Pancreas (tissue), 10 donors: ENCODE measurements at places on chromosomes 2 and 18. TPM values are rescaled to one million over a fixed set of nuclear protein-coding genes. Genes with fewer than 3 reads are reported as not detected.

GRCh38 chr2:15158100-15158499 lies 403.0 kb downstream of the NBAS start:
- no peak overlapping the region for H3K4me3 ChIP-seq
- DNase-seq: no peak
- no peaks in the 10 kb centered on the region for H3K36me3 ChIP-seq
- no peaks in the 10 kb centered on the region for H3K27me3 ChIP-seq
- no peaks in the 10 kb centered on the region for H3K4me1 ChIP-seq

GRCh38 chr2:181457741-181458425 lies 697 bp downstream of the ITGA4 start:
- no peaks in the 10 kb centered on the region for H3K36me3 ChIP-seq
- H3K27ac ChIP-seq: no peak overlapping the region
- H3K4me3 ChIP-seq: peak overlapping the region; percentile 16

DNA sequence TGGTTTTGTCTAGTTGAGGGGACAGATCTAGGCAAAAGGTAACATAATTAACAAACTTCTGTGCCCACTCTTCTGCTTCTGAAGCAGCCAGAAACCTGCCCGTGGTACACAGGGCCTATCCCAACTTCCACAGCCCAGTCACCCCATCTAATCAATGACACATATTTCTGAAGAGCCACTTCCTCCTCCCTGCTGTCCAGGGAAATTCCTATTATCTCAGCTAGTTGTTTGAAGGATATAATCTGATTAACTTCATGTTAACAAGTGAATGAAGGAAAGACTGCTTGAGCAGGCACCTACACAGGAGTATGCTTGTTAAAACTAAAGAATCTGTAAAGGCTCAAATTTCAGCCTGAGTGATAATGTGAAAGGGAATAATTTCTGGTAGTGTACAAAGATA lies 61.4 kb downstream of the CCDC148 start:
- no peaks in the 10 kb centered on the region for H3K27me3 ChIP-seq
- no peaks in the 10 kb centered on the region for H3K36me3 ChIP-seq
- no peak overlapping the region for H3K4me3 ChIP-seq

- no peak overlapping the region for H3K4me3 ChIP-seq
- peaks cover 23% of the 10 kb centered on the region for H3K4me1 ChIP-seq
- peak overlapping the region; percentile 76 for H3K27ac ChIP-seq
Observed at GRCh38 chr2:240238201-240238600, 97.7 kb upstream of the OTOS start.

DNA sequence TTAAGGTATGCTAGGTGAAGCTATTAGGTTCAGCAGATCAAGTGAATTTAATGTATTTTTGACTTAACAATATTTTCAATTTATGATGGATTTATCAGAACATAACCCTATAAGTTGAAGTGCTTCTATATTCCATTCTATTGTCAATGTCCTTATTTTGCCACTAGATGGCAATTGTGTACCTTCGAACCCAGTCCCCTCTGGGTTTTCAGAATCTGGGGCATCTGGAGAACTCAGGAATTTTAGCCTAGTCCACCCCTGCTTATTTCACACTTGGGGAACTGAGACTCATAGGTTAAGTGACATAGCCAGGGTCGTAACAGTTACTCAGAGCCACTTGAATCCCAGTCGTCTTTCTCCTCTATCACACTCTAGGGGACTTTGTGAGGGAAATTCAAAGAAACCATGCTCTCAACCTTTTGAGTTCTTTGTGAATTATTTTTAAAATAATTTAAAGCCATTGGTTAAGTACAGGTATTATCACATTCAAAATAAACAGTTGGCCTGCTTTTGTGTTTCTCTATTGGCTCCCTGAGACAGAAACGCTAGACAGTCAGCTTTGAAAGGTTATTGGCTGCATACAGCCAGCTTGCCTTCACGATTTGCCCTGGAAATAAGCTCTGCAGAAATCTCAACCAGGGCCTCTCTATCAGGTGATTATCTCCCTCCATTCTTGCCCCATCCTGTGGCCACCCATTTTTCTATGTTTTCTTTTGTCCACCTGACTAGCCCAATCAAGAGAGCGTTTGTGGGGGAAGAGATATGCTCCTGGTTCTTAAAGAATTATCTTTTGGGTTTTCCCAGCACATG lies 145.0 kb downstream of the TTC27 start:
- no peaks in the 10 kb centered on the region for H3K36me3 ChIP-seq
- H3K4me3 ChIP-seq: no peak overlapping the region
- H3K4me1 ChIP-seq: no peaks in the 10 kb centered on the region
- DNase-seq: no peak

DNA sequence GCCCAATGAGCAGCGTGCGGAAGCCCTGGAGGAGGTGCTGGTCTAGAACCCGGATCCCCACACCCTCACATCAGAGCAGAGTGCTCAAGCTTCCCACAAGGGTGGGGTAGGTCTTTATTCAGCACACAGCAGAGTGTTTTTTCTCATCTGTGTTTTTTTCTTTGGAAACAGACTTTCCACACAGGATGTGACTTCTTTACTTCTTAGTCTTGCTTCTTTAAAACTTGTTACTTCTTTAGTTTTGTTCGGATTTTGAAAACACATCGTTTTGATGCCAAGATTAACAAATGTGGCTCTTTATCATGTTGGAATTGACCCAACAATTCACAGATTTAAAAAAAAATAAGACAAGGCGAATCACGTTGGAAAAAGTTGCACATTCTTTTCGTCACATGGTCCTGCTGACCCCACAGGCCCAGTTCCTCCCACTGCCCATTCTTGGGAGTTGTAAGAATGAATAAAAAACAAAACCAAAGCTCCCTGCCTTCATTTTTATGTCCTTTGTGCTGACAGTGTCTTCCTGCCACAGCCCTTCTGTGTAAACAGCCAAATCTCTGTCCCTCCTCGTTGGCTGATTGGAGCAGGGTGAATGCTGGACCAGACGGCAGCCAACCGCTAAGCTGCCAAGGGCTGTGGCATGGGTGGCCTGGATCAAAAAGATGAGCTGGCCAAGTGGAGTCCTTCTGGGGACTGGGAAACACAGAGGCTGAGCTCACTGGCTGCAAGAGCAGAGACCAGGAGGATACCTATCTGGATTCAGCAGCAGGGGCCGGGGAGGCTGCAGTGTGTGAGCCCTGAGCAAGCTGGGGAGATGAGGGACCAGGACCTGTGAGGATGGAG lies 81.6 kb downstream of the TWIST2 start:
- H3K27ac ChIP-seq: no peak overlapping the region
- DNase-seq: no peak
- H3K36me3 ChIP-seq: no peaks in the 10 kb centered on the region
- no peaks in the 10 kb centered on the region for H3K27me3 ChIP-seq
- no peak overlapping the region for H3K4me3 ChIP-seq

DNA sequence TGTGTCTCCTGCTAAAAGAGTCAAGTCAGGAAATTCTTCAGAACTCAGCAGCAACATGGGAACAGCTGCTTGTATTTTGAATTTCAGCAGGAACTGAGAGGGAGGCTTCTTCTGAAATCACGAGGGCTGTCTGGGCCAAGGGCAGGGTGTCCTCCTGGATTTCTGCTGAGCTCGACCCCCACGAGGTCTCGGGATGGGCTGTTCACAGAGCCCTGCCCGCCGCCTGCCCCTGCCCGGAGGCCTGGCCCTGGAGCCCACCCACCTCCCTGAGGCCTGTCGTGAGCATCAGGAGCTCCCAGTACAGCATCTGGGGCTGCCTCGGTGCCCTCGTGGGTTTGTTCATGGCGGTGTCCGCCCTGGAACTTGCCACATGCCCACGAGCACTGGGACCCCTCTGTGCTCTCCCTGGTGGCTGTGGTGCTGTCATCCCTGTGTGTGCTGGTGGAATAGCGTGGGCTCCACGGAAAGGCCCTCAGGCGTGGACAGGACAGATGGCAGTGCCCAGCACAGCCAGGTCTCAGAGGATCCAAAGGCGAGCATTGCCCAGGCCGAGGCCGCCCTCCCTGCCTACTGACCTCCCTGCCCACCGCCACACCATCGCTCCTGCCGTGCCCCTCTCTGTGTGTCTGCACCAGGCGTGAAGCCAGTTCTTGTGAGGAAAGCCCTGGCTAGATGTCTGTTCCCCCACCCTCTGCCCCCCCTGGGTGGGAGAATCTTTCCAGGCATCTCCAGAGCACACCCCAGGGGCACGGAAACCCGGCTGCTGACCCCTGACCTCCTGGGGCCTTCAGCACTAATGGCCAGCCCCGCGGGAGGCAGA lies 25.9 kb downstream of the RAMP1 start:
- H3K4me3 ChIP-seq: no peak overlapping the region
- no peak for DNase-seq
- no peak overlapping the region for H3K27ac ChIP-seq
- no peaks in the 10 kb centered on the region for H3K27me3 ChIP-seq
- no peaks in the 10 kb centered on the region for H3K36me3 ChIP-seq

DNA sequence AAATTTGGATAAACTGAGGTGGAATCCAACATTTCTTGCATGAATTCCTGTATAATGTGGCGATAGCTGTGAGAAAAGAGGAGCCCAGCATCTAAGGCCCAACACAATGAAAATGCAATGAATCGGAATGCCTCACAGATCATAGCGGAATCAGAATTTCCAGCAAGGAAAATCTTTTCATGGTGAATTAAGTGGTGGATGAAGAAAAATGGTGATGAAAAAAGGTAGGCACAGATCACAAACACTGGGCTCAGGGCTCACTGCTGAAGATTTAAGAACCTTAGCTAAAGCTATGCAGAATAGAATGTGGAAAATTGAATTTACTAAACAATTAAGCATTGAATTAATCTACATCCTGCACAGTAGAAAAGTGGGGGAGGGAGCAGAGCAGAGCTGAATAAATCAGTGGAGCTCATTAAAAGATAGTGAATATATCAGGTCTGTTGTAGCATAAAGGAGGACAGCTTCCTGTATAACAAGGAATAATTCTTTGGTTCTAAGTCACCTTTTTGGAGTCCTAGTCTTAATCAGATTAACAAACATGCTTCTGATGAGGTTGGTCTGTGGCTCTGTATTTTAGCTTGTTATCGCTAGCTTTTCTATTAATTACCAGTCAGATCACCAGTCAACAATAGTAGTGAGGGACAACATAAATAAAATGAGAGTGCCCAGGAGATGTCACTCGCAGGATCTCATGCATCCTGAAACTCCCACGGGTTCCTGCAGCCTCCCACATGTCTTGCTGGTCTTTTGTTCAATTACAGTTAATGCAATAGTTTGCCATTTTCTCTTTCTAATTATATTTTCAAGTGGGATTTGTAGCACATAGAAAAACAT lies 27.0 kb downstream of the MEIS1 start:
- H3K4me3 ChIP-seq: no peak overlapping the region
- no peak overlapping the region for H3K27ac ChIP-seq
- no peaks in the 10 kb centered on the region for H3K36me3 ChIP-seq

GRCh38 chr2:71463342-71463654 lies 9.9 kb downstream of the DYSF start:
- no peaks in the 10 kb centered on the region for H3K4me1 ChIP-seq
- no peaks in the 10 kb centered on the region for H3K27me3 ChIP-seq
- no peak overlapping the region for H3K27ac ChIP-seq
- no peak for DNase-seq

GRCh38 chr2:173271825-173272224 lies 82.8 kb upstream of the CDCA7 start:
- no peaks in the 10 kb centered on the region for H3K36me3 ChIP-seq
- no peak for DNase-seq
- no peaks in the 10 kb centered on the region for H3K27me3 ChIP-seq
- no peaks in the 10 kb centered on the region for H3K4me1 ChIP-seq
- H3K4me3 ChIP-seq: no peak overlapping the region
- H3K27ac ChIP-seq: no peak overlapping the region

GRCh38 chr2:127551221-127551930 lies 15.9 kb downstream of the MYO7B start:
- H3K27me3 ChIP-seq: no peaks in the 10 kb centered on the region
- no peaks in the 10 kb centered on the region for H3K36me3 ChIP-seq
- no peak overlapping the region for H3K4me3 ChIP-seq
- DNase-seq: no peak
- H3K4me1 ChIP-seq: no peaks in the 10 kb centered on the region

DNA sequence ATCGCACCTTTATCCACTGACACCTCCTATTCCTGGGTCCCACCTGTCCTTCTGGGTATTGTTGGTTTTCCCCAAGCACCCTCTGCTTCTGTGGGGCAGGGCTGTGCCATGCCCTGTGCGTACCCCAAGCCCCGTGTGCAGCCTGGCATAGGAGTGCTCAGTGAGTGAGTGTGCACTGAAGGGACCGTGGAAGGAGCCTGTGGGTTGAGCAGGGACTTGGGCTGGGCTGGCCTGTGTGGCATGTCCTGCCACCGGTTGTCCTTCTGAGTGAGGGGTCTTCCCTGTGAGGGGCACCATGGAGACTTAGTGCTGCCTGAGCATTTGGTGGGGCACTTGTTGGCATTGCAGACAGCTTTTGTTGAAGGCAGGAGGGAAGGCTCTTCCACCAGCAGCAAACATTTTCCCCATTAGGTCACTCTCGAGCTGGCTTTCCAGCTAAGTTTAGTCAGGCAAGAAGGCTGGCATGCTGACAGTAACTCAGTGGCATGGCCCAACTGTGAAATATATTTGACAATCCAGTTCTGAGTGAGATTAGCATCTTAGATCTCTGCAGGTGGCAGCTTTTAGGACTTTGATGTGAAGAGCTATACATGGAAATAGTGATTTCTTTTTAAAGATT lies 64.7 kb downstream of the LPIN1 start:
- no peak overlapping the region for H3K27ac ChIP-seq
- no peaks in the 10 kb centered on the region for H3K36me3 ChIP-seq
- no peaks in the 10 kb centered on the region for H3K27me3 ChIP-seq
- DNase-seq: no peak

GRCh38 chr2:26422947-26423629 lies 21.4 kb downstream of the DRC1 start:
- H3K4me3 ChIP-seq: no peak overlapping the region
- no peak overlapping the region for H3K27ac ChIP-seq
- DNase-seq: no peak
- H3K4me1 ChIP-seq: no peaks in the 10 kb centered on the region
- H3K36me3 ChIP-seq: no peaks in the 10 kb centered on the region

GRCh38 chr2:113236367-113237159 lies 42.2 kb downstream of the PAX8 start:
- H3K27me3 ChIP-seq: no peaks in the 10 kb centered on the region
- no peaks in the 10 kb centered on the region for H3K36me3 ChIP-seq

DNA sequence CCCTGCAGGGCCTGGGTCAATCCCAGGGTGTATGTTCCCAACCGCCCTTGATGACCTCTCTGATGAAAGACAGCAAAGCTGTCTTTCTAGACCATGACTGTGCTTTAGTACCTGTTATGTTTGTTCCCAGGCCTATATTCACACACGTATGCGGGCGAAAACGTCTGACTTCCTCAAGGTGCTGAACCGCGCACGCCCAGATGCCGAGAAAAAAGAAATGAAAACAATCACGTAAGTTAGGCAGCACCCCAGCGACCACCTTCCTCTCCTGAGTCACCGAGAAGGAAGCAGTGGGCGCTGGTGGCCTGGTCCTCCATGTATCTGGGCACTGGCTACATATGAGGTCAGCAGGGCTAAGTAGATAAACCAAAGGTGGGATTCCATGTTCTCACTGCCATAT lies 11.1 kb upstream of the GPBAR1 start:
- DNase-seq: no peak
- H3K27ac ChIP-seq: no peak overlapping the region
- no peak overlapping the region for H3K4me3 ChIP-seq
- no peaks in the 10 kb centered on the region for H3K4me1 ChIP-seq

- no peaks in the 10 kb centered on the region for H3K36me3 ChIP-seq
- no peak overlapping the region for H3K4me3 ChIP-seq
- DNase-seq: no peak
- no peaks in the 10 kb centered on the region for H3K4me1 ChIP-seq
- no peaks in the 10 kb centered on the region for H3K27me3 ChIP-seq
Observed at GRCh38 chr18:37497853-37498518, 67.6 kb downstream of the CELF4 start.

The LRATD1 gene
- polyA plus RNA-seq: 3.0 TPM

The GALR1 gene
- 0.16 TPM for polyA plus RNA-seq

The ANKRD30BL gene
- not detected for polyA plus RNA-seq

The PAX3 gene
- polyA plus RNA-seq: not detected

The GRB14 gene
- polyA plus RNA-seq: 56.6 TPM

The CD207 gene
- 0.11 TPM for polyA plus RNA-seq

The SNORC gene
- 4.0 TPM for polyA plus RNA-seq
